Activated CD8-positive, alpha-beta memory T cell treated with anti-CD3 and anti-CD28 coated beads, Interleukin-2, amount 10 ng/mL, durations not matched to agents 7 days and 5 days (primary cell): ENCODE measurements at places on chromosomes 6 and 20. TPM values are rescaled to one million over a fixed set of nuclear protein-coding genes. Genes with fewer than 3 reads are reported as not detected.

GRCh38 chr20:15005300-15005986, 668.0 kb upstream of the FLRT3 start:
- DNase-seq, result no peak

DNA sequence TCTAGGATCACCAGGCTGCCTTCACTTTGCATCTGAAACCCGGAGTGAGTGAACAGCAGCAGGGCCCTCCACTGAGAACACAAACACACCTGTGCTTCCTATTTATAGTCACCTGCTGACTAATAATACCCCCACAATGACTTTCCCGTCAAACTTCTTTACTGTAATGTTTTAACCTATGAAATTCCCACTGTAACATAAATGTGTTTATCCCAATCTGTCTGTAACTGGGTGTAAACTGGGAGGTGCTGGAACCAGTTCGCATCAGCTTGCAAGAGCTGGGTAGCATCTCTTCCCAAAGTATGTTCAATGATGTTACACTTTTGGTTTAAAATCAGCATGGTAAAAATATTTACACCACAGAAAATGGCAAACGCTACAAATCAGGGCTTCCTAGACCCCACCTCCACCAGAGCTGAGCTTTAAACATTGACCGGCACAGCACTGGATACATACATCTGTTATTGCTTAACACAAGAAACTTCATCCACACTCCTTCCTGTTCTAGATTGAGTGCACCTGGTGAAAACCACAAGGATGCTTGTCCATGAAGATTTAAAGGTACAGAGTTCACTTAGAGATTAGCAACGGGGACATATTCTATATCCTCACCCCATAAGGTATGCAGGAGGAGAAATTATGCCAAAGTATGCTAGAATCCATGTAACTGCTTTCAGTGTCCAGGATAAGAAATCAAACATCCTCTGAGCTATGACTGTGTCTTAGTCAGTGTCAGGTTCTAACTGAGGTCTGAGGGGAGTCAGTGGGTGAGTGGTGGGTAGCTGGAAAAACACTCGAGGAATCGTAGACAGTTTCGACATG, 79.0 kb downstream of the ALDH8A1 start:
- DNase-seq, result no peak

- peak; percentile 61 for DNase-seq
Observed at GRCh38 chr20:36574366-36575135, 1.2 kb downstream of the TGIF2 start.

DNA sequence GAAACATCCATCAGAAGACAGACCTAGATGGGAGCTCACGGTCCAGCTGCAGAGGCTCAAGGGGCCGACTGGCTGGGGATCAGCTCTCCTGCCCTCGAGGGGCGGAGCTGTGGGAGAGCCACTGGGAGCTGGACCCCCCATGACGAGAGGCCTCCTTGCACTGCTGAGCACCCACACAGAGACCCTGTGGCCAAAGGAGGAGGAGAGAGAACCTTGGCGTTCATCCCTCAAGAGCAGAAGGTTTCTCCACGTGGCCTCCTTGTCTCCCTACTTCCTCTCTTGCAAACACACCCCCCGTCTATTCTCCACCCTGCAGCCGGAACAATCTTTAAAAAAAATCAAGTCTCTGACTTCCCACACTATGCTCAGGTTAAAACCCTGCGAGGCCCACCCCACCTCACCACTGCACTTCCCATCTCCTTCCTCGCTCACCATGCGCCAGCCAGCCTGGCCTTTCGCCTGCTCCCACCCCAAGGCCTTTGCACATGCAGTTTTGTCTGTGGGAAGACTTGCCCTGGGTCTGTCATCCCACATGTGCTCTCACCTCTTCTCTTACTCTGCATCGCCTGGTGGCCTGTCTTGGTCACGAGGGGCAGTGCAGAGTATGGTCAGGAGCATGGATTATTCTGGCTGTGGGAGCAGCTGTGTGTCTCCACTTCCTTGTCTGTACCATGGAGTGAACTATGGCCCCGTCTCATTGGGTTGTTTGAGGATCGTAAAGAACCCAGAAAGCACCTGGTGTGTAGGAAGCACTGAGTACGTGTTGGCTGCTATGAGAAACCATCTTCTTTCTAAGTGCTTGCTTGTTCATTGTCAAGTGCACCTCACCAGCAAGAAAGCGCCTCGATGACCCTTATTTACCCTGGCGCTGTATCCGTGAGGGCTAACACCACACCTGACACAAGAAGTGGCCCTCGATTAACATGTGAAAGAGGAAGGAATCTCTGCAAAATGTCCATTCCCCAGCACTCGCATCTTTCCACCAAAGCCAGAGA, 32.9 kb downstream of the PMEPA1 start:
- no peak for DNase-seq

The MCM9 gene
- total RNA-seq, result 19.7 TPM

- peak; percentile 58 for DNase-seq
Observed at GRCh38 chr6:100001915-100002388, 7.9 kb upstream of the MCHR2 start.

The ADGB gene
- not detected for total RNA-seq

GRCh38 chr20:35653430-35653734, 11.3 kb downstream of the CPNE1 start:
- DNase-seq, result no peak

GRCh38 chr20:1085492-1086276, 32.7 kb upstream of the PSMF1 start:
- DNase-seq, result no peak
